ENCODE measurements at places on chromosomes 5 and 9.

GRCh38 chr9:99445371-99445891 is 223.3 kb downstream of the SEC61B start:
- DNase-seq, result no peak

GRCh38 chr5:176166427-176166826 is 71.8 kb upstream of the SIMC1 start:
- no peak for DNase-seq

DNA sequence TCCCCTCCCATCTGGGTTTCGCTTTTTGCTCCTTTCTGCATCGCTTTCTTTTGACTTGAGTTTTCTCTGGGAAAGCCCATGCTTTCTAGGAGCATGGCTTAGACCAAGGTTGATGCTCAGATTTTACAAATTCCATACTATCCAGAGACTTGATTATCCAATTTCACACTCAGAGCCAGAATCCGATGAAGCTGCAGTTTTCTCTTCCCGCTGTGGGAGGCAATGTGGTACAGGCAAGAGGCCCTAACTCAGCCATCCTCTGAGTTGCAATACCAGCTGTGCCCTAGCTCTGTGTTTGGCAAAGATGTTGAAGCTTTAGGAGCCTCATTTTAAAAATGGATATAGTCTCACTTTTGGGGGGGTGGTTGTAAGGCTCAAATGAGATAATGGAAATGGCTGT is 85.1 kb downstream of the BRINP1 start:
- DNase-seq, result no peak

DNA sequence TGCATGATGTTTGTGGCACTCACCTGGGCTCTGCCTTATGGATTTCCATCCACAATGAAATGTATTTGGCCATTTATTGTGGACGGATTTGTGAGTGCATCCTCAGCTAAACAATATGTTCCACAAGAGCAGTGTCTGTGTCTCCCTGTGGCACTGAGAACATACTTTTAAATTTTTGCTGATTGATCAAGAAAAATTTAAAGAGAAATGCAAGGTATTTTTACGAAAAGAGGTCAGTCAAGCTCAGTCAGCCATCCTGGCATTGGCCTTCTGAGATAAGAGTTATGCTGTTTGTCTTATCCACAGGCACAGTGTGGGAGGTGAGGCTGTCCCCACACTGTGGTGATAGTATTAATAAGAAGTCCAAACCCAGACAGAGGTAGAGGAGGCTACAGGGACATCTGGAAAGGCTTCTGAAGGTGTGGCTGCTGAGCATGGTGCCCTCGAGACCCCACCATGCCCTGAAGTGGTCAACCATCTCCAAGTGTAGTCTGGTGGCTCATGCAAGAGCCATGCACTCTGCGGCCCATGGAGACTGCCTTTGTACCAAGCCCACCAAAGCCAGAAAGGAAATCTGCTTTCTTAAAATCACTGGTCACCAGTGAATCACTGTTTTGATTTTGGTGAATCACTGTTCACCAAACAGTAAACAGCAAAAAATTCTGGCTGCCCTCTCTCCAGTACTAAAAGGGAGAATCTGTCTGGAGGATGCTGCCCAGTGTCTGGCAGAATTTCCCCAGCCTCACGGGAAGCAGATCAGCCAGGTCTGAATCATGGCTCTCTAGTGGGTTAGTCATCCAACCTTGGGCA is 28.8 kb downstream of the SPOCK1 start:
- no peak for DNase-seq

DNA sequence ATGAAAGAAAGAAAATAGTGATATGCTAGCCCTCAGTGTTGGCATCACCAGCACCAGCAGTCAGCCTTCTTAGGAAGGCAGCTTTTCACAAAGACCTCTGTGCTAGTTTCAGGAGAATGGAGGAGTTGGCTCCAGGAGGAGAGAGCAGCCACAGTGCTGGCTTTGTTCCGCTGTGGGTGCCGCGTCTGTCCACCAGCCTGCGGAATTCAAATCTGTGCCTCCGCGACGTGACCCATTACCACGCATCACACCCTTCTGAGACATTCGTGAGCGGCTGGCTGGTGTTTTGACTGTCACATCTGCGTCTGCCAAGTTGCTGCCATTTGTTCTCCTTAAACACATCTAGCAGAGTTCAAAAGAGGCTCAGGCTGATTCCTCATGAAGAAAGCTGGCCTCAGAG is 34.4 kb downstream of the SNX18 start:
- DNase-seq, result no peak

DNA sequence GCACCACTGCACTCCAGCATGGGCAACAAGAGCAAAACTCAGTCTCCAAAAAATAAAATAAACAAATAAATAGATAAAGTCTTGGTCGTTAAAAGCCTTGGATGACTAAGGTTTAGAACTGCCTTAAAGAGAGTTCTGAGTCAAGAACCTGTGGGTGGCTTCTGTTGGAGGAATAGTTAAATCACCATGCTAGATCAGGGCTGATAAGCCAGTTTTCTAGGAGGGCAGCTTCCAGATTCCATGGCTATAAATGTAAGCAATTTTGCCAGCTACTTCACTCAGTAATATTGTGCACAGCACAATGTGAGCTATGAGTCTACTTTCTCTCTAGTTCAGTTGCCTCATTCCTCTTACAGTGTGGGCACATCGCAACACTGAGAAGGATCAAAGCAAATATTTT is 242.1 kb upstream of the NUDT12 start:
- no peak for DNase-seq

DNA sequence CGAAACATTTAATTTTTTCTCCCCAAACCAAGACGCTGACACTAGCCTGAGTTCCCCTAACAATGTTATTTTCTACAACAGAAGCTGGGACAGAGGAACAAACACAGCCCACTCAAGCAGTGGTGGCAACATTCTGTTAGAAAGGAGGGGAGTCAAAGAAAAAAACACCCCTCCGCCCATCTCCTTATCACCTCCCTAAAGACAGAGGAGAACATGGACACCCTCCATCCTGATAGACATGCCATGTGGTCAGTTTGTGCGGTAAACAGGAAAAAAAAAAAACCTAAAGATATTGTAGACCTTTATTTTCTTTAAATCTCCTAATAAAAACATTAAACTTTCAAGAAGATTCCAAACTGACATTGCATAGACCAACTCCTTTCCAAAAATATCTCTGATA is 2.9 kb upstream of the DPM2 start:
- no peak for DNase-seq

DNA sequence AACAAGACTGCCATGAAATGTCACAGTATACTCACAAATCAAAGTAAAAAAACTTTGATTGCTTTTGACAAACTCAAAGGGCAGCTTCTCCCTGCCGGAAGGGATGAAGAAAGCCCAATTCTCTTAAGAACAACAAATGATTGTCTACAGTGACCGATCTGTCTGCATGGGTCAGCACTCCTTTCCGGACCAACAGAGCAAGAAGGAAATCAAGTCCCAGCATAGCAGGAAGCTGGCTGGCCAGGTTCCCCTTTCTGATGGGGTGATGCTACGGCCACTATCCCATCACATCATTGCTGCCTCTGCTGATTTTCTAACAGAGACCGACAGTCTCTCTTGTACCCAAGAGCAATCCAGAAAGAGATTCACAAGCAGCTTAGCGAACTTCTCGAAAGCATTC is 692 bp downstream of the C1QTNF3 start:
- no peak for DNase-seq

- no peak for DNase-seq
Measured at GRCh38 chr9:116574027-116574679, 113.0 kb upstream of the TRIM32 start.

DNA sequence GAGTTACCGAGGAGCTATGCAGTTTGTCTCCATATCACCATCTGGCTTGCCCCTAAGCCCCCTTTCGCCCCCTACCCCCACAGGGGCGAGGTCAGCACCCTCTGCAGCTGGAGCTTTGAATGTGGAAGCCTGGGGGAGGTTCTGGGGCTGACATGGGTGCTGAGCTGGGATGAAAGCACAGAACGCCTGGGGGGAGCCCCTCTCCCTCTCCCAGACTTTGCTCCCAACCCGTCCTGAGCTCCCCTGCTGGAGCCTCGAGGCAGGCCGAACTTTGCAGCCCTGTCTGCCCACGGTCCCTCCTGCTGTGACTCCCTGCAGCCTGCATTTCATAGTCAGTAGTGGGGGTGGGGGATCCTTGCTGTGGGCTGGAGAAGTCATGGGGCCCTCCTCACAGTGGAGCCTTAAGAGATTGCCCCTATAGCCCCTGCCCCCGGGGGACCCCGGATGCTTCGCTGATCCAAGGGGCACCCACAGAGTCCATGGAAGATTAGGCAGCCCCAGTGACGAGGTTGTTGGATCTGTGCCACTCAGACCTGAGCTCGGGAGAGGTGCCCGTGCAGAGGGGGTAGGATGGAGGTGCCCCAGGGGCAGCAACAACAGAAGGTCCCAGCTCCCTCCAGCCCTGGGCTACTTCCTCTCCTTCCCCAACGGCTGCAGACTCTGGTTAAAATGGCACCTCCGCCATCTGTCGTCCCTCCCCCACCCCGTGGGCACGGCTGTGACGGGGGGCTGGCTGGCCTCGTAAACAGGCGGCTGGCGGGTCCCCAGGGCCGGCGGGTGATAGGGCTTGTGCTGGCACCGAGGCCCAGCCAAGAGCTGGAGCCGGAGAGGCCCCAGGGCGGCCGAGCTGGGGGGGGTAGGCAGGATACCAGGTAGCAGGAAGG is 162.0 kb downstream of the C9orf50 start:
- DNase-seq, result no peak

- DNase-seq, result no peak
Measured at GRCh38 chr5:129500101-129500500, 40.0 kb downstream of the ADAMTS19 start.

DNA sequence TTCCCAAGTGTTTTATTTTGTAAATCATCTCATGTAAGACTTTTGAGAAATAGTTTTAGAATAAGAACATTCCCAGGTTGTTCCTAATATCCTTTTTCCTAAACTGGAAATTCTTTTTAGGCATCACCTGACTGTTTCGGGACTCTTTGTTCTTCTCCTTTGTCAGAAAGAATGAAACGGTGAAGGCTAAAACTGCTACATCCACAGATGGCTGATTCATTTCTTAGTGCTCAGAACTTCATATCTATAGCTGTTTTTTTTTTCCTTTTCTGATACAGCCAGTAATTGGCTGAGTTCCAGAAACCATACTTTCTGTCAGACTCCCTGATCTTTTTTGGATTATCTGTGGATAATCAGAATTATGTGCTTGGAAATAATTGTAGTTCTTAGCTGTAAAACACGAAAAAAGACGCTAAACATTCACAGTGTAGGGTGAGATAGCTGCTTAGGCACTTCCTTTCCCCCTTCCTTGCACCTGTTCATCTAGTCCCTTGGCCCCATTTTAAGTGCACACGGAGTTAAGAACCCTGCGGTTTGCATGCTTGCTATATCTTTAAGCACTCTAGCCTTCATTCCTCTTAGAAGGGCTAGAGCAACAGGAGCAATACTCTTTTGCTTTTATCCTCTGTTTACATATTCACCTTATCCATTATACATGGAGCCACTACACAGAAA is 283.9 kb downstream of the PJA2 start:
- peak; percentile 71 for DNase-seq

Data from NCI-H187 treated with DMSO at 0.1 percent for 48 hours (cell line).